ENCODE measurements at places on chromosomes 6 and 20.

DNA sequence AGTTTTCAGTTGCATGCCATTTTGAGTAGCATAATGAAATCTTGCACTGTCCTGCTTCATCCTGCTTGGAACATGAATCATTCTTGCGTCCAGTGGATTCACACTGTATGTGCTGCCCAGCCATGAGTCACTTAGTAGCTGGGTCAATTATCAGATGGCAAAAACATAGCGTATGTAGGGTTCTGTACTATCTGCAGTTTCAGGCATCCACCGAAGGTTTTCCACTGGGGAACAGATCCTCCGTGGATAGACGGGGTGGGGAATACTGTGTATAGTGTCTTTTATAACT, 61.4 kb downstream of the IL22RA2 start:
- no peak for DNase-seq

- no peak for DNase-seq
These were observed 73.7 kb downstream of the LYRM2 start for GRCh38 chr6:89564752-89565427.

DNA sequence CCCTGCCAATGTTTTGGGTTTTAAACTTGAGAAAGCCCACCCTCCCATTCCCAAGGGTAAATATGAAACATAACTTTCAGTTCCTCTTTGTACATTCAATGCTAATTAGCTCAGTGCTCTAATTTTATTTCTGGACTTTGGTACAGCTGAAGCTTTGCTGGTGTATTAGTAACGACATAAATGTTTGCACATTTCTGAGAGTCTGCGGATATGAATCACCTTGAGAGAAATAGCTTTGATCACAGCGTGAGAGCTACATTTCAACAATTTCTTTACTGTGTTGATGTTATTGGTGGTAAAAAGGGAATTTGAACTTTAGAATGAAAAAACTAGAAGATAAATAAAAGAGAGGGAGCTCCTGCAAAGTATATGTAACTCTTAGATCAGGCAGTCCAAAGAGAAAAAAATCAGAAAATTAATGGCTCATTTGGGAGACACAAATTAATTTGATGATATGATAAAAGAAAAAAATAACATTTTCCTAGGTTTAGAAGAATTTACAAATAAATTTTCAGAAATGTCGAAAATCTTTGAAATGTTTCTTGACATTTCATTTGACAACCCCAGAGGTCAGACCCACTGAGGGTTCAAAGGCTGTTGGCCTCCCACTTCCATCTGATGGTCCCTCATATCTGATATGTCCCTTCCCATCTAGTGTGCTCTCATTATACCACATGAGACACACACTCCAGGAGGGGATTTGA, 38.5 kb upstream of the CAP2 start:
- DNase-seq, result no peak

GRCh38 chr6:113786168-113786567, 71.0 kb upstream of the MARCKS start:
- DNase-seq, result no peak

- DNase-seq, result no peak
These were observed 4.8 kb downstream of the BMP7 start for GRCh38 chr20:57261457-57262251.

DNA sequence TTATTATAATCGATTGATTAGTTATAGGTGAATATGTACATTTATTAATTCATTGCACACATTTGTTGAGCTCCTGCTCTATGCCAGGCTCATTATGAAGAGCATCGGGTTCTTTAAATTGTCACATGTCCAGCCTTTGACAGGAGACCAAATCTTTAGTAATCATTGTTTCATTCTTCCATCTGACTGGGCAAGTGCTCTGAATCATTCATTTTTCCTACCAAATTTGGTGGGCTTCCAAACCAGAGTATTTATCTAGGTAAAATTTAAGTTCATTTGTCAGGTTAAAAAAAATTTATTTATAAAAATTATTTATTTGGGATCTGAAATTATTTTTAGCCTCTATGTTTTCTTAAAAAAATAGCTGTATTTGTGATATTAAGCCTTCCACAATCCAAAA, 404.9 kb upstream of the MMS22L start:
- DNase-seq, result no peak

DNA sequence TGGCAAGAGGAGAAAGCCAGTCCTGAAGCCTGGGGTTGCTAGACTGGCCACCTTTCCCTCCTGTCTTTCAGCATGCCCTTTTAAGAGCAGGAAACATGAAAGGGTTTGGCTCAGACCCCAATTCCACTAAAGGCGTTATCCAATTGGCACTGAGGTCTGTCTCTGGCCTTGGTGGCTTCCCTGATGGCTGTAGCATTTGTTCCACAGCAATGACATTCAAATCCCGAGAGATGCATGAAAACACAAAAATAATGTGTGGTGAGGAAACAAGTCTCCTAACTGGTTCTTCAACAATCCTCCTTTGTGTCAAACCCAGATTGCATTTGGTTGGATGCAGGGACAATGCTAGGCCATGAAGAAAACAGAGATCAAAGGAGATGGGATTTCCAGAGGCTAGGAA, 56.5 kb upstream of the ADTRP start:
- DNase-seq, result no peak

- no peak for DNase-seq
These were observed 100.0 kb downstream of the ARMC2 start for GRCh38 chr6:108948181-108948661.

Data from SJCRH30 (cell line).